ENCODE measurements at places on chromosomes 6 and 20.

- no peak for DNase-seq
These were observed 115.4 kb downstream of the ISM1 start for GRCh38 chr20:13336308-13337089.

GRCh38 chr6:77461796-77462195 is 1.5 kb downstream of the HTR1B start:
- no peak for DNase-seq

DNA sequence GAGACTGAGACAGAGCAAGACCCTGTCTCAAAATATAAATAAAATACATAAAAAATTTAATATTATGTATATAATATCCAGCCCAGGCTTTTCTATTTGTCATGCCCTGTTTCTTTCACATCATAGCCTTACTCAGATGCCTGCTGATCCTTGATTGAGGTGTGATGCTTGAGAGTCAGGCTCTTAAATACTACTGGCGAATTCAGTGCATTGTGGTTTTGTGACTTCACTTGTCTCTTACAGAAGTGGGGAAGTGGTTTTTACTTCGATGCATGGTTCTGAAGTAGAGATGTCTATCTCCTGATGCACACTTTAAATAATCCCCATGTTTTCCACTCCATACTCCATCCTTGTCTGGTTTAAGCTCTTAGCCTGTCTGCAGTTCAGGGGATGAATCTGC is 29.1 kb downstream of the ASXL1 start:
- no peak for DNase-seq

DNA sequence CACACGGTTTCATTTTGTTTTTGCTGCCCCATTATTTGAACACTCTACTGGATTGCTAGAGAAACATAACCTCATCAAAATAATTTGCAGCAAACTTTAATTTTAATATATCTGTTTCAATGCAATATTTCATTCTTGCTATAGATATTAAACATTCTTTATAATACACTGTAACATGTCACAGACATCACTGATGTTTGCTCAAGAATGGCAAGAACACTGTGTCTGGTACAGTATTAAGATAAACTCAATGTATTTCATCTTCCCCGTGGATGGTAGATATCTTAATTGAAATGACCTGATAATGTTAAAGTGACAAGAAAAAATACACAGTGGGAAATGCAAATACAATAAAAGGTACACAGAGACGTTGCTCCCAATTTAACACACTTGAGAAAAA is 86.0 kb downstream of the PTCHD4 start:
- no peak for DNase-seq

DNA sequence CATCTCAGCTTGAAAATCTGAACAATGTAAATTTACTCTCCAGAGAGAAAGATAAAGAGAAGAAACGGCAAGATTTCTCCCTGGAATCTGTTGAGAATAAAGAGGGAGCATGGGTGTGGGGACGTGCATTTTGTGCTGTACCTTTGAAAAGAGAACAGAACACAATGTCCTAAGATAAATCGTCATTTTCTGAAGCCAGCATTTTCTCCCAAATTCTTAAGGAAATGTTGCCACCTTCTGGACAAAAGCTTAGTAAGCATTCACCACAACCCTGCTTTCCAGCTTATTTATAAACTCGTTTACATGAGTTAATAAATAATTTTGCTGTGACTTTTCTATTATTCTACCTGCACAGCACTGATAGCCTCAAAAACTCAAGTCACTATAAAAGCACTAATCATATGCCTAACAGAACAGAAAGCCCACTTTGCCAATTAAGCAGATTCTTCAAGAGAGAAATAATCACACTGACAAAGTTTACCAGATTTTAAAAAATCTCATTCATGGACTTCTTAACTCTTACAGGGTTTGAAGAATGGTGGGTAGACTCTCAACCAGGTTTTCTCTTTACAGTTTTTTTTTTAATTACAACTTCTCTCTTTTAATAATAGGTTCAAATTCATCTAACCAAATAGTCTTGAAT is 155.8 kb downstream of the MBOAT1 start:
- DNase-seq: peak; percentile 58

DNA sequence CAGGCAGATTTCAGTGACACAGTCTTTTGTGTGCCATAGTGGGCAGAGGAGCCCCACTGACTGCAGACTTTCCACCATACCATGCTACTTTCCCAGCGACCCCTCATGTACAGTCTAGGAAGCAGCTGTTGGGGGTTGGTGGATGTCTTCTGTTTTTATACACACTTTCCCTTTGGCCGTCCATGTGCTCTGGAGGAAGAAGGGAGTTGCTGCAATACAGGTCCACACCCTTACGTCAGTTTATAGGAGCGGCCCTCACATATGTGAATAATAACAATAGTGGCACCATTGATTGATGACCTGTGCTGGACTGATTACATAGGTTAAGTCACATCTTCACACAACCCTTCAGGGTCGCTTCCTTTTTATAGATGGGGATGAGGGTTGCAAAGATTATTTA is 17.5 kb upstream of the CCN2 start:
- DNase-seq: no peak

DNA sequence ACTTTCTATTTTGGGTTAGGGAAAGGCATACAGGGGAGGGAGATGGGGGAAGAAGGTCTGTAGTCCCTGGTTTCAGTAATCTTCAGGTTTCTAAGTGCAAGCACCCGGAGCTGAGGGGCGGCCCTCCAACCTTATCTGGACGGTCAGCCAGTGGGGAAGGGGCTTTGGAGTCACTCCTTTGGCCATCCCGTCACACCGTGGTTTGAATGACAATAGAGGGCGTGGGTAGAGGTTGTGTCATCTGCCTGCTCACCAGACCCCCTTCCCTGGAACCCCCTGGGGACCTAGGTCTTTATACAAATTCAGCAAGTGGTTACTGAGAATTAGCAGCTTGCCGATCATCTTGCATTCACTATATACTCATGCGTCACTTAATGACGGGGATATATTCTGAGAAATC is 29.1 kb downstream of the STK35 start:
- no peak for DNase-seq

DNA sequence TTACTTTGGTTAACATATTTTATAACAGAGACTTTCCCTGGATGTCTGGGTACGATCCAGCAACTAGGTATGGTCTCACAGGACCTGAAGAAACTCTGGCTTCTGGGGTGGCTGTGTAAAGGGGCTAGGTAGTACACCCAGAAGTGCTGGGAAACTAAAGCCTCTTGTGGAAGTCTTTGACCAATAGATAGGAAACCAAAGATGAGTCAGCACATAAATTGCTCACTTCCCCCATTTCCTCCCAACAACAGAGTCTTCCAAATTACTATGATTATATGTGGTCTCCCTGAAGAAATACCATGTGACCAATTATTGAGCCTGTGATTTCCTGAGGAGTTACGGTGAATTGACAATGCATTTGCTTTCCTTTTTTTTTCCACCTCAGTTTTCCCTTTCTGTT is 26.8 kb upstream of the TBX18 start:
- no peak for DNase-seq

GRCh38 chr20:8423482-8423881 is 291.4 kb downstream of the PLCB1 start:
- DNase-seq: no peak

DNA sequence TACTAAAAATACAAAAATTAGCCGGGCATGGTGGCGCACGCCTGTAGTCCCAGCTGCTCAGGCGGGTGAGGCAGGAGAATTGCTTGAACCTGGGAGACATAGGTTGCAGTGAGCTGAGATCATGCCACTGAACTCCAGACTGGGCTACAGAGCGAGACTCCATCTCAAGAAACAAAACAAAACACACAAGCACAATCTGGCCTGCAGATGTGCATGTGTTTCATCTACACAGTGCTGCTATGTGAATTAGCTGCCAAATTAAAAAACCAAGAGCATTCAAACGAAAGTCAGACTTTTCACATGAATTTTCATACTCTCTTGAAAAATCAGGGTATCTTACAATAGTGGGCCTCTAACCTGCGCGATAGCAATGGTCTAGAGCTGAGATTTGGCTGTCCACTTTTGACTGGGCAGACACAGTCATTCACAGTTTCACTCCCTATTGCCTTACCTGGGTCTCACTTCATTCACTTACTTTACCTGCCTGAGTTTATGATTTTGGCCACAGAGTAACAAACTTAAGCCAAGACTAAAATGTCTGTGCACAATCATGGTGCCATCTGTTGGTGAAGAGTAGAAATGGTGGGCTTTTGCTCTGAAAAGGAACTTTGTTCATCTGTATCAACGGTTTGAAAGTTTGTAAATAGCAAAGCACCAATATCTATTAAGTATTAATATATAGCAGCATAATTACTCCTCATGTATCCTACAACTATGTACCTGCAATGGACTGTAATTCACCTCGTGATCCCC is 138.5 kb upstream of the UST start:
- DNase-seq: no peak

GRCh38 chr6:26187981-26188635 is 100.9 kb downstream of the HFE start:
- DNase-seq: no peak

- DNase-seq: no peak
These were observed 88.3 kb downstream of the CEBPB start for GRCh38 chr20:50278684-50279531.

All from NCI-H345 (cell line).